ENCODE measurements at places on chromosomes 4 and X.

DNA sequence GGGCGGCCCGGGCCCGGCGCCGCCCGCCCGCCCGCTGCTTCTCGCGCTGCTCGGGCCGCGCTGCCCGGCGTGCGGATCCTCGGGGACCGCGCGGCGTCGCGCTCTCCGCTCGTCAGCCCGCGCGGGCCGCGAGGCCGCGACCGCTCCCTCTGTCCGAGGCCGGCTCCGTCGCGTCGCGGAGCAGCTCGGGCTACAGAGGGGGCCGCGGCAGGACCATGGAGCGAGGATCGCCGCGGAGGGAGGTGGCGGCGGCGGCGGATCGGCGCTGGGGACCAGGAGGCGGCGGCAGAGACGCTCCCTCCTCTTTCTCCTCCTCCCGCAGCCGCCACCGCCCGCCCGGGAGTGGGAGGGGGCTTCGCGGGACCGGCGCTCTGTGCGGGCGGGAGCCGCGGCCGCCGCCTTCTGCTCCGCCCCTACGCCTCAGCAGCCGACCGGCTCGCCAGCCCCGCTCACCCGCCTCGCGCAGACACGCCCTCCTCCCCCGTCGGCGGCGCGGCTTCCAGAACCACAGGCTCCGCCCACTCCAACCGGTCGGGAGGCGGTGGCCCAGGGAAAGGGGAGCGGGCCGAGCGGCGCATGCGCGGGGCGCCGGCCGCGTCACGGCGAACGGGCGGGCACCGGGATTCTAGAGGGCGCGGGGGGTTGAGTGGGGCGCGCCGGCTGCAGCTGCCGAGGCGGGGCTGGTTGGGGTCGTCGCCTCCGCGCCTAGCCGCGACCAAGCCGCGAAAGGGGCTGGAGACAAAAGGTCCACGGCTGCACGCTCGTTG is at the start of gene CASK:
CASK (minus strand) TSS at position 344 of the 767 bp plus-strand sequence. CDS start 566 bp downstream, outside the sequence.
- peak; percentile 87 for DNase-seq

DNA sequence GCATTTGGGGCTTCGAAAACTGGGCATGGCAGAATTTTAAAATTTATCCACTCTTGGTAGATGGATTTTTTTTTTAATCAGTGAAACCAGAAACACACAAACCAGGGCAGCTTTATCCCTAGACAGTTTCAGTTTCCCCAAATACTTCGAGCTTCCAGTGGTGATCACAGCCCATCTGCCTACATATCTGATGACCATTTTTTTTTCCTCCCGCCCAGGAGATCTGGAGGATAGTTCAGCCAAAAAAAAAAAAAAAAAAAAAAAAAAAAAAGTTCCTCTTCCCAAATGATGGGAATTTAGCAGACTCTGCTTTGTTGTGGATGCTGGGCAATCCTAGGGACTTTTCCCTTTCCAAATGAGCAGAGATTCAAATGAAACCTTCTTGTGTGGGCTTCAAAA is 1.0 kb upstream of the TBC1D9 start:
- no peak for DNase-seq

DNA sequence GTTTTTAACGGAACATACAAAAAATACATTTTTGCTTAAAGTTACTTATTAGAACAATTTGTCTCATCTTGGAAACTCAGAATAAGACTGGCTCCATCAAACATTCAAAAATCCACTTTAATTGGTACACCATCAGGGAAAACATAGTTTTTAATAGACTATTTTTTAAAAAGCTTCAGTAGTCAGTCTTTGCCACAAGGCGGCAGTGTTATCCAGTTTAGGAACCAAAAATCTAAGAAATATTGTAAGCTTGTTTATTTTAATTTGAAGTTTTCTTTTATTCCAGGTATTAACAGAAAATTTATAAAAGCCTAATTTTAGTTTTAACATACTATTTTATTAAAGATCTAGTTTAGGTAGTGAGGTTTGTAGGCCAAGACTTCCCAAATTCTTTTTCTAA is 107.7 kb downstream of the APOOL start:
- peak; percentile 20 for DNase-seq

- no peak for DNase-seq
Measured at GRCh38 chr4:82905205-82905604, 4.7 kb downstream of the THAP9 start.

DNA sequence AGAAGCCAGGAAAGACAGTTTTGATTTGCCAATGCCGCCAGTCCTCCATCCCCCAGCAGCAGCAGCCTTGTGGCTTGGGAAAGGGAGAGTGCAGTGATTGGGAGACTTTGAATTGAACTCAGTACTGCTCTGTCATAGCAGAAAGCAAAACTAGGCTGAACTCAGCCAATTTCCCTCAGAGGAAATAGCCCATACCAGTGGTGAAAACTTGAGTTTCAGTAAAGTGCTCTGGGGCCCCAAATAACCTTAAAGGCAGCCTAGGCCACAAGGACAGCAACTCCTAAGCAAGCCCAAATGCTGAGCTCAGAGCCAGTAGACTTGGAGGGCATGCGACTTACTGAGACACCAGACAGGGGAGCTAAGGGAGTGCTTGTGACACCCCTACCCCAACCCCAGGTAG is 2.0 kb upstream of the PROM1 start:
- DNase-seq: no peak

All from CD4-positive, CD25-positive, alpha-beta regulatory T cell (primary cell).